ENCODE measurements at places on chromosomes 1 and 21. TPM values are rescaled to one million over a fixed set of nuclear protein-coding genes. Genes with fewer than 3 reads are reported as not detected.

KIF26B gene
- total RNA-seq, result 0.83 TPM

DMBX1 gene
- not detected for total RNA-seq

TTC39A gene
- 25.6 TPM for total RNA-seq

ASPM gene
- total RNA-seq, result 10.7 TPM

HTR1D gene
- total RNA-seq, result 9.5 TPM

DMRTA2 gene
- not detected for total RNA-seq

RAB3B gene
- total RNA-seq, result 1.5 TPM
